Fibroblast of skin of right quadriceps (primary cell): ENCODE measurements at places on chromosomes 12 and 14.

- peak; percentile 71 for DNase-seq
These were observed 36.4 kb upstream of the FBRSL1 start for GRCh38 chr12:132453361-132454192.

- no peak for DNase-seq
These were observed 3.2 kb downstream of the PRPH start for GRCh38 chr12:49298160-49298559.

DNA sequence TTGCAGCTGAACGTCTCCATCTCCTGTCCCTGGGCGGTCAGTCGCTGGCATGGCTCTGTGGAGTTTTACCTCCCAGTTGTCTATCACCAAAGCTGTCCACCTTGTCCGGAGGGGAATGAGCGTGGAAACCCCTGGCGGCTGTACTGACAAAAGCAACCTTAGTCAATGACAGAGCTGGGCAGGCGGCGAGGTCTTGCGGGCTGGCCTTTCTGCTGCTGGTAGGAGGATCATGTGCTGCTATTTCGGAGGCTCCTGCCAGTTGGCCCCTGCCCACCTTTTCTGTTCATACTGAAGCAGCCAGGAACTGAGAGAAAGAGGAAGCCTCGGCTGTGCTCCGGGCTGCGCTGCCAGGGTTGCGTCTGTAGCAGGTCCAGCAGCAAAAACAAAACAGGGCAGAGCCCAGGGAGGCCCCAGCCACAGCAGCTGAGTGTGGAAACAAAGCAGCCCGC lies 57.7 kb downstream of the HMGA2 start:
- DNase-seq, result peak; percentile 32

GRCh38 chr14:103199124-103199523 lies 75.9 kb downstream of the TNFAIP2 start:
- peak; percentile 49 for DNase-seq

DNA sequence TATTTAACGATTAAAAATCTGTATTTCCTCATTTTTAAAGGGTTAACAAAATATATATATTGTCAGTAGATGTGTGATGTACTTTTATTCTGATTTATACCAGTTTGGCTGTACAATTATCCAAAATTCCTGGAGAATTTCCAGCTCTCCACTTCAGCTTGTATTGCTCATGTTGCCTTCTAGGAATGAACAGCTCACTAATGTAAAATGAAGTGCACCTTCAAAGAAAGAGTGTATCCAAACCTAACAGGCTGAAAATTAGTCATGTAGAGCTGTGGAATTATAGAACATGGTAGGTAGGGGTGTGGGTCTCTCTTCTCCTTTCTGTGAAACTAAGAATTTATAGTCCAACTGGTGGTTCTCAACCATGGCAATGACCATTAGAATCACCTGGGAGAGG lies 362.0 kb downstream of the ETNK1 start:
- DNase-seq, result peak; percentile 14

DNA sequence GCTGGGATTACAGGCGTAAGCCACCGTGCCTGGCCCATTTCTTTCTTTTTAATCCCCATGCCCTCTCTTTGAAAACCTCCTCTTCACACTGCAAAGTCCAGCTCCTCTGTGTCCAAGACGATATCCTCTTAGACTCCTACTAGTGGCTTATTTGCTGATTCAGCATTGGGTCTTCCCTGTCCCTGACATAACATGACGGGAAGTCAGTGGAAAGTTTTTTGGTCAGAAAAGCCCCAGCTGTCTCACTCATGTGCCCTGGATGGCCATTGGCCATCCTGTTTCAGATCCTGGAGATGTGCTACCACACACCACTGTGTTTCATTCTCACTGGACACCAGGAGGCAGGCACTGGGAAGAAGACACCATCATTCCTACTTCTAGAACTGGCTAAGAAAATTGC lies 102.6 kb upstream of the MED13L start:
- no peak for DNase-seq

GRCh38 chr12:125431516-125431915 lies 366.3 kb downstream of the AACS start:
- DNase-seq, result no peak

DNA sequence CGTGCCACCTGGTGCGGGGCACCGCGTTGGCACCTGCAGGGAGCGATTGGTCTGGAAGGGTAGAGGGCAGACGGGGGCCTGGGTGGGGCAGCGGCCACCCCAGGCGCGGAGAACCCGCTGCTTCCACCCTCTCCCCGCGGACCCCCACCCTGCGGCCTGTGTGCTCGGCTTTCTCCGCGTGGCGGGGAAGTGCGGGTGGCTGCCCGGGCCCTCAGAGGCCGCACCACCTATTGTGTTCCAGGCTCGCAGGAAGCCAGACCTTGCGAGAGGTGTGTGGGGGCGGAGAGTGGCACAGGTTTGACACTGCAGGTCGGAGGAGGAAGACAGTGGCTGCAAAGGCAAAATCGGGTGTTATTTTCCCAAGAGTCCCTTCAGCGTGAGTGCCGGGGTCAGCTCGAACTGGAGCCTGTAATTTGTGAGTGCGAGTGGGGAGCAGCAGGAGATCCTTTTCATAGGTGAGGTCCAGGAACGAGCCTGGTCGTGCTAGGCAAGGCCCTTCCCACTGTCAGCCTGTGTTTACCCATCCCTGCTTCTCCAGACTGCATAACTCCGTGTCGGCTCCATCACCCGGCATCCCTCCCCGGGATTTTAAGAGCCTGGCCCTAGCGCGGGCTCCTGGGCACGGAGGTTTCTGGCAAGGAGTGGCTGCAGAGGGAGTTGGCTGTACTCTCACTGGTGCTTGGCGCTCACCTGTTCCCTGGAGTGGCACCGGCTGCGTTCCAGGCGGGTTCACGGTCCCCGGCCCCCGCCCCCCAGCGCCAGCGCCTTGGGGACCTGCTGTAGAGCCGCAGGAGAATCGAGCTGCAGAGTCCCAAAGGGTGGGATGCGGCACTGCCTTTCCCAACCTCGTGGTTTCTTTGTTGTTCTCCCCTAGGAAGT lies 935 bp downstream of the TBC1D30 start:
- DNase-seq, result no peak

DNA sequence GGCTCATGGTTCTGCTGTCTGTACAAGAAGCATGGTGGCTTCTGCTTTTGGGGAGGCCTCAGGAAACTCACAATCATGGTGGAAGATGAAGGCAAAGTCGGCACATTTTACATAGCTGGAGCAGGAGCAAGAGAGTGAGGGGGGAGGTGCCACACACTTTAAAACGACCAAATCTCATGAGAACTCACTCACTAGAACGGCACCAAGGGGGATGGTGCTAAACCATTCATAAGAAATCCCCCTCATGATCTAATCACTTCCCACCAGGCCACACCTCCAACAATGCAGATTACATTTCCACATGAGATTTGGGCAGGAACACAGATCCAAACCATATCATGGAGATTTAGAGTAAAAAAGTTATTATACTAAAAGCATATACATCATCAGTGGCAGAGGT lies 13.6 kb upstream of the LEMD3 start:
- no peak for DNase-seq

- DNase-seq, result peak; percentile 31
These were observed 70.0 kb upstream of the CPM start for GRCh38 chr12:69002969-69003368.

- no peak for DNase-seq
These were observed 69.8 kb downstream of the ANO4 start for GRCh38 chr12:100864366-100864765.

GRCh38 chr12:50251619-50252252 lies 31.6 kb downstream of the LIMA1 start:
- DNase-seq, result no peak

DNA sequence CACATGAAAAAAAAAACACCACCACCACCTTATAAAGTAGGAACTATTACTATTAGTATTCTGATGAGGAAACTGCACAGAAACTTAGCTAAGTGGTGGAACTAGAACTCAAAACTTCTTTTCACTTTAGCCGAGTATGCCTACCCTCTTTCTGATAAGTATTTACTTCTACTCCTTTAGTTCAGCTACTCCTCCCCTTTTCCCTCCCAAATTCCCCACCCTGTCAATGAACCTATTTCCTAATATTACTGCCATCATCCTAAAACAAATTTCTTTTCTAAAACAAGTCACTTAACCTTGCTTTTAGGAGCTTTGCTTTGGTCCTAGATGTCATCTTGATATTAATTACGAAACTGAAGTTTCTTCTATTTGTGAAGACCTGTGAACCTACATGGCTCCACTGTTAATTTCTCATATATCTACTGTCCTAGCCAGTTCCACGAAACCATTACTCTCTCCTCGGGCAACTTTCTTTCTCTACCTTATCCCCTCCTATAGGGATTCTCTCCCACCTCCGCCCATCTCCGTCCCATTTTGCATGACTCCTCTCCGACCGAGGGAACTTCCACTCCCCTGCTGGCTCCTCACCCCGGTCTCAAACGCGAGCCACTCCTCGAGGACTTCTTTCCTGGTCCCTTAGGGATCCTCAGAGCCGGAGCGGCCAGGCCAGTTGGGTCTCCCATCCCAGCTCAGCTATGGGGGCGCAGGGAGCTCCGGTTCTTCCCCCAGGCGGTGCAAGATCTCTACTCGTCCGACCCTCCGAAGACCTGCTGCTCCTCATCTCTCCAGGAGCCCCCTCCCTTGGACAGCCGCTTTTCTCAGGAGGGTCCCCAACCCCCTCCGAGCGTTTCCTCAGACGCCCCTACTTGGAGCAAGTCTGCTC lies 1.1 kb downstream of the NUMB start:
- peak; percentile 13 for DNase-seq

DNA sequence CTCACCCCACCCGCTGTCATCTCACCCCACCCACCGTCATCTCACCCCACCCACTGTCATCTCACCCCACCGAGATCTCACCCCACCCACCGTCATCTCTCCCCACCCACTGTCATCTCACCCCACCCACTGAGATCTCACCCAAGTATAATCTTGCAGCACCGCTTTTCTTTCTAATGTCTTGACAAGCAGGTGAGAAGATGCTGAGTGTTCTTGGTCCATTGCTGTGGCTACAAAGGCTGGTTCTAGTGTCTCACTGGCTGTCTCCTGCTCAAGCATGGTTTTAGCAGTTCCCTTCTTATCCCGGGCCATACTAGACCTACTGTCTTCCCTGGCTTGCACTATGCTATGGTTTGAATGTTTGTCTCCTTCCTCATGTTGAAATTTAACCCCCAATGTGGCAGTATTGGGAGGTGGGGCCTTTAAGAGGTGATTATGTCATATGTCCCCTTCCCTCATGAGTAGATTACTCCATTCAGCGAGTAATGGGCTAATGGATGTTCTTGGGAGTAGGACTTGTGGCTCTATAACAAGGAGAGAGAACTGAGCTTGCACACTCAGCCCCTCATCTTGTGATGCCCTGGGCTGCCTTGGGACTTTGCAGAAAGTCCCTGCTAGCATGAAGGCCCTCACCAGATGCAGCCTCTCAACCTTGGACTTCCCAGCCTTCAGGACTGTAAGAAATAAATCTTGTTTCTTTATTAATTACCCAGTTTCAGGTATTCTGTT lies 47.7 kb upstream of the PPP2R5C start:
- no peak for DNase-seq

DNA sequence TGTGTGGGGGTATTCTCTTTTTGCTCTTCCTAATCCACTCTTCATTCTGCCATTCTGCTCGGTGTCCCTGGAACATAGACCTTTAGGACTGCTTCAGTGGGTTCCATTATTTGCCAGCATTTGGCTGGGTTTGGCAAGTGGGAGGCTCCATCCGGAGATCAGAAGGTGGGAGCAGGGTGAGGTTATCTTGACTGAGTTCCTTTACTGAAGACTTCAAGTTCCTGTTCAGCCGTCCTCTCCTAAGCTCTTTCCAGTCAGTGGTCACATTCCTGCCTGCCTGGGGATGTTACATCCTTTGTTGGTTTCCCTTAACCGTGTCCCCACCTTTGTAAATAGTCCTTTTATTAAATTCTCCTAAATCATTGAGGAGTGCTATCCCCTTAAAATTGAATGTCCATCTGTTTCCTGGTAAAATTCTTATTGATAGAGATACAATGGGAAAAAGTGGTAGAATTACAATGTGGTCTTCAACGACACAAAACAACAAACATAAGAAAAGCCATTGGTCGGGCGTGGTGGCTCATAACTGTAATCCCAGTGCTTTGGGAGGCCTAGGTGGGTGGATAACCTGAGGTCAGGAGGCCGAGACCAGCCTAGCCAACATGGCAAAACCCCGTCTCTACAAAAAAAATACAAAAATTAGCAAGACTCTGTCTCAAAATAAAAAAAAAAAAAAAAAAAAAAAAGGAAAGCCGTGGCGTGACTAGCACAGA lies 5.0 kb upstream of the MIA2 start:
- DNase-seq, result no peak

DNA sequence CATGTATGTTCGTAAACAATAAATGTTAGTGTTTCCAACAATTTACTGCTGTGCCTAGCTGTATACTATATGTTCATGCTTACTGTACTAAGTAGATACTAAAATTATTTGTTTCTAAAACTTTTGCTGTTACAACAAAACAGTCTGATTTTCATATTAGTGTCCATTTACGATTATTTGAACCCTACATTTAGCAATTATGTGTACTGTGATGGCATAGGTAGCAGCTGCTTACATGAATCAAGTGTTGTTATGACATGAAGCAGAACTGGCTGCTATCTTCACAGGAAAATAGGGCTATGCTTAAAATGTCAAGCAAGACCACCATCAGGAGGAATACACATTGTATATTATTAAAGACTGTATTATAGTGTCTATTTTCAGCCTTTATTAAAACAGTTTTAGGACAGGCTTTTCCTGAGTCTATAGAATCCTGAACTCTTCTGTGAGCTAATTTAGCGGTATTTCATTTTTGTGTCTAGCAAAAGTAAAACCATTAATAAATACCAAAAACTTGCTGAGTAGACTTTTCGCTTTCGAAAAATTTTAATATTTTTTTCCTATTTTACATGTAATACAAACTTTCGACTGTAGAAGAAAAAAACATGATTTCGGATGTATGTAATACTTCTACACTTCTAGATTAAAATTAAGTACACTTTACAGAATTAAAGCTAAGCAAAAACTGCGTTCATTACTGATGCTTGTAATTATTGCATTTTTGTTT lies 1.1 kb upstream of the WDR89 start:
- DNase-seq, result no peak

DNA sequence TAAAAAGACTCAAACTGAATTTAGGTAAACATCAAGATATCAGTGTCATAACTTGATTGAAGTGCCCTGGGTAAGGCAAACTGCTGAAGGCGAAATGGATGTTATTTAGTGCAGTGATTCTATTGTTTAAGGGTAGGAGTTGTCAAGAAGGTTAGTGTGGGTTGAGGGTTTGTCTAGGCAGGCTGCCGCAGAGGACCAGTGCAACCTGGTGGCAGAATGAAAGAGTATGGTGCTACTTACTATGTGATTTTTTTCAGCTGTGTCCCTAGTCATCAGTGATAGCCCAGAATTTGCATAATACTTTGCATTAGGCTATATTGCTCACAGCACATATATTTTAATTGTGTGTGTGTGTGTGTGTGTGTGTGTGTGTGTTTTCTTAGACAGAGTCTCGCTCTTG lies 1127.0 kb downstream of the GALC start:
- DNase-seq, result no peak
